ENCODE measurements at places on chromosomes 7 and 10.

GRCh38 chr10:7260412-7260900 lies 150.4 kb downstream of the SFMBT2 start:
- DNase-seq, result peak; percentile 76

DNA sequence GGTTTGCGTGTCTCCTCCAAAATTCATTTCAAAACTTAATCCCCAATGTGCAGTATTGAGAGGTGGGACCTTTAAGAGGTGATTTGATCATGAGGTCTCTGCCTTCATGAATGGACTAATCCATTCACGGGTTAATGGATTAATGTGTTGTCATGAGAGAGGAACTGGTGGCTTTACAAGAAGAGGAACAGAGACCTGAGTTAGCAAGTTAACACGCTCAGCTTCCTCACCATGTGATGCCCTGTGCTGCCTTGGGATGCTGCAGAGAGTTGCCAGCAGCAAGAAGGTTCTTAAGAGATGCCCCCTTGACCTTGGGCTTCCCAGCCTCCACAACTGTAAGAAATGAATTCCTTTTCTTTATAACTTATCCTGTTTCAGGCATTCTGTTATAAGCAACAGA lies 3.7 kb upstream of the TCTN3 start:
- DNase-seq, result no peak

- DNase-seq, result peak; percentile 99
Measured at GRCh38 chr10:68153473-68154210, 44.4 kb downstream of the MYPN start.

GRCh38 chr10:124224331-124225028 lies 131.1 kb upstream of the CHST15 start:
- DNase-seq, result peak; percentile 26

- no peak for DNase-seq
Measured at GRCh38 chr10:62560201-62560819, 186.1 kb downstream of the ZNF365 start.

- DNase-seq, result peak; percentile 76
Measured at GRCh38 chr7:95470452-95470851, 15.3 kb upstream of the ASB4 start.

GRCh38 chr10:133278577-133279265 lies 2.1 kb upstream of the ADAM8 start:
- DNase-seq, result peak; percentile 81

DNA sequence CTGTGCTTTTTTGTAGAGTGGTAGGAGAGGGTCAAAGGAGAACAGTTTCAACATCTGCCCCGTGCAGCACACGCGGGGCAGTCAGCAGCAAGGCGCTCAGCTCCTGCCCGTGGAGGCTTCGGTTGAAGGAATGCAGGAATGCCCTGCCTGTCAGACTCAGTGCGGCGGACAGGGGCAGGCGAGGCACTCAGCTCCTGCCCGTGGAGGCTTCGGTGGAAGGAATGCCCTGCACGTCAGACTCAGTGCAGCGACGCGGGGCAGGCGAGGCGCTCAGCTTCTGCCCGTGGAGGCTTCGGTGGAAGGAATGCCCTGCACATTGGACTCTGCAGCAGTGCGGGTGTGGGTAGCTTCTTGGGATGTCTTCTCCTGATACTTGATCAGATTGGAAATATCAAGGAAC lies 37.0 kb downstream of the PPP2R2D start:
- DNase-seq, result peak; percentile 16

DNA sequence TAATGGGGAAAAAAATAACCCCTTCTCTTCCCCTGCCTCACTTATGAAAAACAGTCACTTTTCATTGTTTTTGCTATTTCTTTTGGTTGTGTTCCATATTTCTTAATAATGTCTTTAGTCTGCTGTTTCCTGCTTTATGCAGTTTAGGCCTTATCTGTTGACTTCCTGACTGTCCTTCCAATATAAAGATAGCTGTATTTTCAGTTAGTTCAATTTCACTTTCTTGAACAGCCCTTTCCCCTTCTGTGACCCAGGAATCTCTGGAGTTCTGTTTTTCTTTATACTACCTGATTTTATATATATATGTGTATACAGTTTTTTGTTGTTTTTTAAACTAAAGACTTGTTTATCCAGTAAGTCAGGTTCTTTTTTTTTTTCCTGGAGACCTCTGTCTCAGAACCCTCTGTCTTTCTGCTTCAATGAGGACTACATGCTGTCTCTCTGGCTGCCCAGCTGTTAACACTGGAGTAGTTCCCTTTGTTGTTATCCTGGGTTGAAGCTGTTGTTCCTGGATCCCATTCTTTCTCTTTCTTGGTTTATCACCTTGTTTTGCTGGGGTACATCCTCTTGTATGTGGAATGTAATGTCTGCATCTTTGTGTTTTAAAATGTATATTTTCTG lies 87.2 kb downstream of the GSDME start:
- DNase-seq, result no peak

DNA sequence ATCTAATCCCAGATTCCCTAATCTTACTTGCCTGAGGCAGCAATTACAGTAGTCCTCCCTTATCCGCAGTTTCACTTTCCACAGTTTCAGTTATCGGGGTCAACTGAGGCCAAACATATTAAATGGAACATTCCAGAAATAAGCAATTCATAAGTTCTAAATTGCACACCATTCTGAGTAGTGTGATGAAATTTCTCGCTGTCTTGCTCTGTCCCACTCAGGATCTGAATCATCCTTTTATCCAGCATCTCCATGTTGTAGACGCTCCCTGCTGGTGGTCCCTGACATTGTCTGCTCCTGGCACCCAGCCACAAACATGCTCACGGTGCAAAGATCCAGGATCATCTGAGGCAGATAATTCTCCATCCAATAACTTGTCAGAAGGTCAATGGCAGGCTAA lies 128.7 kb upstream of the CXCL12 start:
- DNase-seq, result no peak

DNA sequence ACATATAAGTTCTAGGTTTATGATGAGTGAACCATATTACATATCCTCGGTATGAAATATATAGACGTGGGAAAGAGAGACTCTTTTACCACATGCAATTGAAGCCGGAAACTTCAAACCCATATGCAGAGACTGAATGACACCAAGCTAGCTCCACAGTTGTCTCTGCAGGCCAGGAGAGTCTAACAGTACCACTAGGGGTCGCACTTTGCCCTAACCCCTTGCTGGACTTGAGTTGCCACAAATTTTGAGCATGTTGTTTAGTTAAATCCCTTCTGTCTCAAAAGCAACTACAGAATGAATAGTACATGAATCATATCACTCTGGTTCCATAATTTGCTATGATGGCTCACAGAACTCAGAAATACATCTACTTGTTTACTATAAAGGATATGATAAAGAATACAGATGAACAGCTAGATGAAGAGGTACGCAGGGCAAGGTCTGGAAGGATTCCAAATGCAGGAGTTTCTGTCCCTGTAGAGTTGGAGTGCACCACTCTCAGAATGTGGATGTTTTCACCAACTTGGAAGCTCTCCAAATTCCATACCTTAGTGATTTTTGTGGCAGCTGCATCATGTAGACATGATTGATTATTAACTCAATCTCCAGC lies 112.4 kb upstream of the YAE1 start:
- peak; percentile 38 for DNase-seq

DNA sequence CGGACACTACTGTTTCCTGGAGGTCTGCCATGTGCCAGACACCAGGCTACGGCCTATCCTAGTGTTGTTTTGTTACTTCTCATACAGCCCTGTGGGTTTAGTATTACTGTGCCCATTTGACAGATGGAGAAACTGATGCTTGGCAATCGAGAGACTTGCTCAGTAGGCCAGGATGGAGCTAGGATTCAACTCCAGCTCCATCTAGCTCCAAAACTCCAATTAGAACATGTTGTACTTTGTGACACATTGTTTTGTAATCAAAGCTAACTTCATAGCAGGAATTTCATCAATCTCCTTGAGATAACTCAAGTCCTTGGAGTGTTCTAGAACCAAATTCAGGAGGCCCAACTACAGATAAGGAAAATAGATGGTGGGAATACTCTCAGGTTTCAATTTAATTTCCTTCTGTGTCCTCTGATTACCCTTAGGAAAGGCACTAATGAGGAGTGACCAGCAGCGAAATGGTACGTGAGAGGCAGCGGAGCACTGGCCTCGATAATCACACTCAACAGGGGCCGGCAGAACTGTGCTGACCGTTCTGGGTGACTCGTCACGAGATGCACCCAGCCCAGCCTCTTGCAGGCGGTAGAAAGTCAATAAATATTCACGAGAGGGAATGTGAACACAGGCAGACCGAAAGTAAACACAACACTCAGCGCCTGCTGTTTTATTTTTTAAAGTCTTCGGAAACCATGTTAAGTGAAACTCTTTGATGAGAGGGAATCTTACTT lies 269.6 kb upstream of the NEBL start:
- DNase-seq, result peak; percentile 45

- DNase-seq, result no peak
Measured at GRCh38 chr10:117204316-117204715, 7.0 kb downstream of the KCNK18 start.

- no peak for DNase-seq
Measured at GRCh38 chr7:124800386-124800785, 34.8 kb upstream of the GPR37 start.

- DNase-seq, result no peak
Measured at GRCh38 chr10:113283189-113283588, 269.7 kb upstream of the HABP2 start.

GRCh38 chr10:133441780-133442179 lies 12.0 kb upstream of the SCART1 start:
- DNase-seq, result no peak

- DNase-seq, result peak; percentile 21
Measured at GRCh38 chr7:93036807-93037206, 81.0 kb downstream of the SAMD9 start.

- no peak for DNase-seq
Measured at GRCh38 chr7:157278791-157279724, 57.7 kb upstream of the DNAJB6 start.

DNA sequence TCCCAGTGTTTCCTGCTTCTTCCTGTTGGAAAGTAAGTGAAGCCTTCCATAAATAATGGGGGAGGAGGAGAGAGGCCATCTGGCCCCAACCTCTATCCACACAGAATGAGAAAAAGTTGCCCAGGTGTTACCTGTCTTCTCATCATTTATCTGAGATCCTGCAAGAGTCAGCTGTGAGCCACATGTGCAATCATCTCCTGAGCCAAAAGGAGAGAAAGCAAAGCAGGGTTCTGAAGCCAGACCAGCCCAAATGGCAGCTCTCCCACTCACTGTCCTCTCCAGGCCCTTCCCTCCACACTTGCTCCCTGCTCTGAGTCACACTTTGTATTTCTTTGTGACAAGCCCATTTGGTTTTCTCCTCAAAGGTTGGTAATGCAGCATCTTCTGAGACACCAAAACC lies 65.9 kb downstream of the FAM204A start:
- no peak for DNase-seq

DNA sequence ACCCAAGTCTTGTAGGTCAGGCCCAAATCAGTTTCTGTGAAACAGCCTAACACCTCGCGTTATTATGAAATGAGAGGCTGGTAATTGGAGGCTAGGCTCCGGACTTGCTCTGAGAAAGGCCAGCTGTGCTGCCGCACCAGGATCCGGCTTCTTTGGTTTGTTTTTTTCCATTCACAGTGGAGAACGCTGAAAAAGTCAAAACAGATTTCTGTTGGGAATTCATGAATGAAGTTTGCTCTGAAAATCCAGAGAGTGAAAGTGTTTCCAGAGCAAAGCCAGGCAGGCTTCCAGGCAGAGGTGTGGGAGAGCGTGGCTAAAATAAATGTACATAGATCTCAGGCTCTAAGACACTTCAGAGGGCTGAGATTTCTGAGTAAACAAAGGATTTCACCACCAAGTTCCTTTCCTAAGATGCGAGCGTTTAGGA lies 240.1 kb downstream of the TRIL start:
- no peak for DNase-seq
